ELR (cell line): ENCODE measurements at places on chromosomes 5 and 9.

GRCh38 chr5:58620336-58620735 lies 37.5 kb downstream of the RAB3C start:
- DNase-seq = no peak

DNA sequence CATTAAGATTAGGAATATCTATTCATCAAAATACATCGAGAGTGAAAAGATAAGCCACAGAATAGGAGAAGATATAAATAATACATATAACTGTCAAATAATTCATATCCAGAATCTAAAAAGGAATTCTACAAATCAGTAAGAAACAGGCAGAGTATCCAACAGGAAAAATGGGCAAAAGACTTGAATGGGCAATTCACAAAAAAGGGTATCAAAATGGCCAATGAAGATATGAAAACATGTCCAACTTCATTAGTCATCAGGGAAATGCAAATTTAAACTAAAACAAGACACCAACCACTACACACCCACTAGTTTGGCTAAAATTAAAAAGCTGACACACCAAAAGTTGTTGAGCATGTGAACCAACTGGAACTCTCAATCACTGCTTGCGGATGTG lies 206.9 kb upstream of the TBC1D2 start:
- no peak for DNase-seq

GRCh38 chr9:37929441-37929895 lies 25.5 kb upstream of the SLC25A51 start:
- peak; percentile 76 for DNase-seq

DNA sequence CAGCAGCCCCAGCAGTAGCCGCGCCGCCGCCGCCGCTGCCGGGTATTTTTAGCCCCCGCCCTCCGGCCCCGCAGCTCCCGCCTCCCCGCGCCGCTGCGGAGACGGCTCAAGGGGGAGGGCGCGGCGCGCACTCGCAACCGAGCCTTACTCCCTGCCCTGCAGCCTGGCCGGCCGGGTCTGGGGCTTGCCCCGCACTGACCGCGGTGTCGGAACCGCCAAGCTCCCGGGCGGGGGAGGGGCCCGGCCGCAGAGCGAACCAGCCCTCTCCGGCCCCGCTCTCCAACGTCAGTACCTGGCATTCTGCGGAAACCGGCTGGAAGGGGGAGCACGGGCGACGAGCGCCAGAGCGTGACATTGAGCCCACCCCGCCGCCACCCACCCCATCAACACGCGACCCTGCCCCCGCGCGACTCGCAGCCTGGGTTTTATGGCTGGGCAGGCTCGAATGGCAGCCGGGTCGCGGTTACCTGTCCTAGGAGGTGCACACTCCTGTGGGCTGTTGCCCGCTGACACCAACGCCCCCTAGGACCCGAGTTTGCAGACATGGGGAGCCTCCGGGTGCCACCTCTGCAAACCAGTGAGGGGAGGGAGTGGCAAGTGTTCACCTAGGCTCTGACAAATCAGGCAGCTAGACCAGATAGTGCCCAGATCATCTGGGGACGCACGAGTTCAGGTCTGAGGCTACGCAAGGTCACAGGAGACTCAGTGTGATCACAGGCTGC lies at the start of gene ACSL6:
Gene ACSL6 (minus strand): TSS at position 37 of the 722 bp plus-strand sequence. CDS start 105 bp downstream, outside the sequence.
- DNase-seq = no peak

DNA sequence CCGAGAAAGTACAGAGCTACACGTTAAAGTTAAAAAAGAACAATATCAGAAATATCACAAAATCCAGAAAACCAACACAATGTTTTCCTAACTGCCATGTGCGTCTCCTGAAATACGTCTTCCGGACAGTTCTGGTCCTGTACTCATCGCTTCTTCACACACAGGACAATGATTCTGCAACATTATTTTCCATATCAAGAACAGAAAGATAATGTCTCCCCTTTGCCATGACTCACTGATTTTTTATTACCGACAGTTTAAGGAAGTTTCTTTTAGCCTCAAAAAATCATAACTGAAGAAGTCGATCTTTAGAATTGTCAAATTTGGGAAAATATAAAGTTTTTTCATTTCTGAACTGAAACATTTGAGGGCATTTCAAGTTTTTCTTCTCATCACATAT lies 2.5 kb downstream of the TBC1D9B start:
- no peak for DNase-seq

DNA sequence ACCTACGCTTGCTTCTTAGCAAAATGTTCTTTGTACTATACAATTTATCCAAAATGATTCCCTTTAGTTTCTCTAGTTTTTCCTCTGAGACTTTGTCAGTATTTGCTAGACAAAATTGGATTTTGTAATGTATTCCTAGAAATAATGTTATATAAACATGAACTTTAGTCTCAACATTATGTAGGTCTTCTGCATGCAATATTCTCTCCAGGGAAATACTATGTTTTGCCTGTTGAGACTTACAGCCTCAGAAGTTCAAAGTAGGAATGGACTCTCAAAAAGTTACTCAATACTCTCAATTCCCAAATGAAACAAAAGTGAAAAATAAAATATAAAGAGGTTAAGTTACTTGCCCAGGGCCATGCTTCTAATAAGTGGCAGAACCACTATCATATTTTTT lies 24.8 kb upstream of the SMC2 start:
- DNase-seq = no peak

GRCh38 chr5:38715696-38716095 lies 130.1 kb upstream of the OSMR start:
- DNase-seq = peak; percentile 36

DNA sequence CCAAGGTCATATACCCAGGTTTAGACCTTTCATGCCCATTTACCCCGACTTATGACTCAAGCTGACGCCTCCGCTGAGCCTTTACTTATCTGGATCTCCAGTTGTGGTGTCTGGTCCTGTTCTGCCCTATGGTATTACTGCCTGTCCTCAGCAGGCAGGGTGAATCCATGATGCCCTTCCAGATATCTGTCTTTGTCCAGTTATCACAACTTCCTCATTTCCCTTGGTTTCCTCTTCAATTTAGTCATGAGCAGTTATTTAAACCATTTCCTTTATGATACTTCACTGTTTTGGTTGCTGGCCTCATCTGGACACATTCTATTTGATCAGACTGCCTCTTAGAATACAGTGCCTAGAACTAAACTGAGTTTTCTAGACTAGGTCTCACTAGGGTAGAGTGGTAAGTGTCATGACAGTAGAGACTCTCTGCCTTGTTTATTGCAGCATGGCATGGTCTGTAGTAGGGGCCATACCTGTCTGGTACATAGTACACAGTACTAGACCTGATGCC lies 93.3 kb downstream of the MELK start:
- peak; percentile 44 for DNase-seq

DNA sequence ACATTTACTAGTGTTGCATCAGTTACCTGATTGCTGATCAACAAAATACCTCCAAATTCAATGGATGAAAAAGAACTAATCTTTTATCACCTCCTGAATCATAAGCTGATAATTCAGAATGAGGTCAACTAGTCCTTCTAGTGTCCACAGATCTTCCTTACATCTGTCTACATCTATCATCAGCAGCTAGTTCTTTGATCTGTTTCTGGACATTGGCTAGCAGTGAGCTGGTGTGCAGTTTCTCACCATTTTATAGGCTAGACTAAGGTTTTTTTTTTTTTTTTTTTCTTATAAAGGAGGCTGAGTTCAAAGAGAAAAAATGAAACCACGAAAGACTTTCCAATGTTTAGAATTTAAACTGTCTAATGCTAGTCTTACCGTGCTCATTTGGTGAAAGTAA lies 534.3 kb upstream of the ST8SIA4 start:
- DNase-seq = no peak

- DNase-seq = no peak
These were observed 26.0 kb downstream of the CHSY3 start for GRCh38 chr5:129930221-129930620.
